Foreskin fibroblast (primary cell): ENCODE measurements at places on chromosomes 7 and 10.

GRCh38 chr10:4651404-4652037 is 174.5 kb upstream of the AKR1E2 start:
- DNase-seq = no peak

DNA sequence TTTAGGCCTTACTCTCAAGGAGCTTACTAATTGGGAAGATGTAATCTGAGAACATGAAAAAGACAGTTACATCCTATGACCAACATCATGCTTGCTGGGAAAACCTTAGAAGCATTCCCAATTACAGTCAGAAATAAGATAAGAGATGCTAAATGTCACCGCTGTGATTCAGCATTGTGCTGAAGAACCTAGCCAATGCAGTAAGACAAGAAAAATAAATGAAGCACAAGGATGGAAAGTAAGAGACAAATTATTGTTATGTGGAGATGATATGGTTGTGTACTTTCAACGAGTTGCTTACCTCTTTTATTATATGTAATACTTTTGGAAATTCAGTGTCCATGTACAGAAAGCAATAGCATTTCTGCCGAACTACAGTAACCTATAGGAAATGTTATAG is 104.8 kb downstream of the RBM20 start:
- DNase-seq = no peak

DNA sequence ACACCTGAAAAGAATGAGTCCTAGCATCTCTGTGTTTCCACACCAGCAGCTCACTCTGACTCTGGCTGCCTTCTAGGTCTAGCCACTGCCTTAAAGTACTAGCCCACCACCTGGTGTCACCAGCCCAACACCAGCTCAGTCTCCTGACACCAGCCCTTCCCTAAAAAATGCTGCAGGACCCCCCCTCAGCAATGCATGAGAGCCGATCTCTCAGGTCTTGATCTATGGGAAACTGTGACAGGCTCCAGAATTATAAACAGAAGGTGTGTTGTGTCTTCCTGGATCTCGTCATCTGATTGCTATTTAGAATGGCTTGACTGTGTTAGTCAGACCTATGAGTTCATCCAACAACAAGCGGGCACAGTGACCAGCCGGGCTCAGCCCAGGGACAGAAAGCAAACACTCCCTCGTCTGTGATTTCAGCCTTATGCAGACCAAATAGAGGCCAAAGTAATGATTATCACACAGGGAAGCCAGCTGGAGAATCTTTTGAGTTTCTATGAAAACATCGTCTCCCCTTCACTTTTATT is 66.6 kb downstream of the CUBN start:
- peak; percentile 95 for DNase-seq

- DNase-seq = peak; percentile 83
Observed at GRCh38 chr7:101743241-101743994, 74.0 kb upstream of the CUX1 start.

DNA sequence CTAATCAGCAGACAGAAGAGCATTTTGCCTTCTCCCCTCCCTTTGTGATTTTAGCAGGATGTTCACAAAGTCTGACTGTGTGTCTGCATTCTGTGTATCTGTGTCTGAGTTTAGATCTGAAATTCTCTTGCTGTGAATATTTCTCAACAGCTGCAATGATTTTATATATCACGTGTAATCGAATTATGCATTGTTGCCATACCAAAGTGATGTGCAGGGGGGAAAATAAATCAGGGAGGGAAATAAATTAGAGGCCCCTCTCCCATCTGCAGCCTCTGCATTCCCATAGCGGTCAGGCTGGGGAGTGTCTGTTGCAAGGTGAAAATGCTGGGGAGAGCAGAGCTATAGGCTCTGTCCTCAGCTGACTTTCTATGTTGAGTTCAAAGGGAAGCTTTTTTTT is 209.0 kb downstream of the LRMDA start:
- no peak for DNase-seq
